D341Med (cell line): ENCODE measurements at places on chromosomes 11 and 22.

GRCh38 chr11:65298131-65298535 lies 16.5 kb upstream of the CDC42EP2 start:
- DNase-seq, result no peak

GRCh38 chr11:44556735-44557409 lies 8.6 kb upstream of the CD82 start:
- peak; percentile 56 for DNase-seq

DNA sequence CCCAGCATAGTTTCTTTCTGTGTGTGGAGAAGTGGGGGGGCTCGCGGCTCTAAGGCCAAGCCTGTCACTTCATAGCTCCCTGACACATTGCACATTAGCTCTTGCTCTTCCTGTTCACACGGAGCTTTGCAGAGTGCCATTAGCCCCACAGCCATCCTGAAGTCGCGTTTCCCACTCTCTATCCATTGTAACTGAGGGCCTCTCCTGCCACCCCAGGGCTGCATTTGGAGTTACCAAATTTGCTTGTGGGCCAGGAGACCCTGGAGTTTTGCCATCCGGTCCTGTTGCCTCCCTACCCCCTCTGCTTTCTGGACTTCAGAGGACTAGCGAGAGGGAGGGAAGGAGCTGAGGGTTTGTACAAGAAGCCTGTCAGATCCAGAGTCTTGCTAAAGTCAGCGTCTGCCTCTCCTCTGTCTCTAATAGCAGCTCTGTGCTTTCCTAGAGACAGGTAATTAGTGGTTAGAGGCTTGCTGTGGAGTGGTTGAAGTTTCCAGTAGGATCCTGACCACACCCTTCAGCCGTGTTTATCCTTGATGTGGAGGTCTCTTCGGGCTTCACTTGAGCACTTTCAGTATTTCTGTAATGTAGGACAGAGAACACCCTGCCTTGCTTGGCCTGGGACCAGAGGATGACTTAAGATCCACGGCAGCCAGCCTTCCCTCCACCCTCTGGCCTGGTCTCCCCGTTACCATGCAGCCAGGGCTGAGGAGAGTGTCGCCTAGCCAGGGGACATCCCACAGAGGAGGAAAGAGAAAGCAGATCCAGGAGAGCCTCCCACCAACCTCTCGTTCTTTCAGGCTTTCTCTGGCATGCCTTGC lies 14.1 kb downstream of the DCPS start:
- DNase-seq, result no peak

DNA sequence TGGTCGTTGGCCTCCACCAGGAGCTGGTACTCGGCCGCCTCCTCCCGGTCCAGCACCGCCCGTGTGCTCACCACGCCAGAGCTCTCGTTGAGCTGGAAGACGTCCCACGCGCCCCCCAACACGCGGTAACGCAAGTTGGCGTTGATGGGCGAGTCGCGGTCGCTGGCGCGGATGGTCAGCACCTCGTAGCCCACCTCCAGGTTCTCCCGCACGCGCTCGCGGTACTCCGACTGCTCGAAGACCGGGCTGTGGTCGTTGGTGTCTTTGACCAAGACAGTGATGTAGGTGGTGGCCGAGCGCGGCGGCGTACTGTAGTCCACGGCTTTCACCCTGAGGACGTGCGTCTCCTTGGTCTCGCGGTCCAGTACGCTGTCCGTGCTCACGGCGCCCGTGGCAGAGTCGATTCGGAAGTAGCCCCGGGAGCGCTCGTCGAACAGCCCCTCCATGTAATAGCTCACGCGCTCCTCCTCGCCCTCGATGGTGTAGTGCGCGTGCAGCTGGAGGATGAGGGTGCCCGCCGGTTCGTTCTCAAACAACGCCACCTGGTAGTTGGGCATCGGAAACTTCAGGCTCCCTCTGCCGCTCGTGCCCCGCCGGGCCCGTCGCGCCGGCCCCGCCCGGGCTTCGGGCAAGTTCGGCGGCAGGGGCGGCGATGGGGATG lies 1.4 kb downstream of the CELSR1 start:
- DNase-seq, result no peak
